ENCODE measurements at places on chromosomes 1 and 21.

DNA sequence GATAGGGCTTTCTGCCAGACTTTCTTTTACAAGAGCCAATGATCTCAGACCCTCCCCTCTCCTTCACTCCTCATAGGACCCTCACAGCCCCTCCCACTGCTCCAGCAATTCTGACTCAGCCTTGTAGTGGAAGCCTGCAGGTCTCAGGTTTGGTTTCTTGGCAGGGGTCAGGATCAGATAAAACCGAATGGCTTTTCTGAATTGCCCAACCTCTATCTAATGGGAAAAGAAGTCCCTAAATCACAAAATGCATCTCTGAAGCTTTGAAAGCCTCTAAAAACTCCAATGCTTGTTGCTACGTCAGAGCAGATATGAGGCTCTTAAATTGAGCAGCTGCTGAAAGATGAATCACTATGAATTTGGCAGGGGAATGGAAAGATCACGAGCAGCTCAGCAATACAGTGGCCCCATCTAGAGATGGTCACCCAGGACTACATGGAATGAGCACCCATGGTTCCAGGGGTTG is 74.5 kb downstream of the NID1 start:
- no peak for DNase-seq

DNA sequence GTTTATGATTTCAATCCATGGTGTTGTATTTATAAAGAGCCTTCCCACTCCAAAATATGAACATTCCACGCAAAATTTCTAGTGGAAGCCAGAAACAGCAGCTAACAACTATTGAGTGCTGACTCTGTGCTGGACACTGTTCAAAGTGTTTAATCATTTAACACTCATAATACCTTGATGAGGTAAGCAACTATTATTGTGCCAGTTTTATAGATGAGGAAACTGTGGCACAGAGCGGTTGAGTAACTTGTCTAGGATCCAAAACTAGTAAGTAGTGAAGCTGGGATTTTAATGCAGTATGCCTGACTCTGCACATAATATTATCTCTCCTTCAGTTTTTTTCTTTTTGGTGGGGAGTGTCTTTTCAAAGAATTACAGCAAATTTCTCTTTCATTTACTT is 228.3 kb downstream of the SLC35F3 start:
- DNase-seq: no peak

DNA sequence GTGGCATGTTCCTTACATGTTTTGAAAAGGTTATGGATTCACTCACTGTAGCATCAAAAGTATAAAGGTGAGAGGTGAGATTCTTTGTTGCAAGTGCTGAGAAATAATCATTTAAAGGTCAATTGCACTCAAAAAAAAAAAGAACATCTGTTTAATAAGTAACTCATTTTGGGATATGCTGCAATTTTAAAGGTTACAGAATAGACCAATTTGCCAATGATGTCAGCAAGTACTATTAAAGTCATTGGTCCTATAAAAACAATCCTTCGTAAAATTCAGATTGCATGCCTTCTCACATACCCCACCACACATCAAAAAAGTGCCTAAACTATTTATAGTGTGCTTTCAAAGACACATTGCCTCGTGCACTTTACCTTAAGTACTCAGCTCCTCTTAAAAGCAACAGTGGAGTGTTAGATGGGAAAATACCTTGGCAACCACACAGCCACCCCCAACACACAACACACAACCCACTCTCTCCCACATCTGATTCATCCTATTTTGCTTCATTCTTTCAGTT is 218.2 kb upstream of the ADGRL2 start:
- no peak for DNase-seq

DNA sequence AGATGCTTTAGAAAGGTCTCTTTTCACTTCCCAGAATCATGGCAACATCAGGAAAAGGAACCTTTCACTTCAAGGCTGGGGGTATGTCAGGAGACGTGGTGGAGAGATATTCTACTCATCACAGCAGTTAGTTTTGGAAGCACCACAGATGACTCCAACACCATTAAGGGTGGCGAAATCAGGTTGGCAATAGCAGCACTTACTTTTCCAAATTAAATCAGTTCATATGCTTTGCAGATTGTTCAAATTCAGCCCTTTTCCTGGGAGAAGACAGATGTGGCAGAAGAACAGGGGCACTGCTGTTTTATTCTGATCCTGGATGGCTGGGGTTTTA is 79.0 kb downstream of the RUNX1 start:
- no peak for DNase-seq

GRCh38 chr1:94863919-94864318 is 43.8 kb downstream of the SLC44A3 start:
- no peak for DNase-seq

DNA sequence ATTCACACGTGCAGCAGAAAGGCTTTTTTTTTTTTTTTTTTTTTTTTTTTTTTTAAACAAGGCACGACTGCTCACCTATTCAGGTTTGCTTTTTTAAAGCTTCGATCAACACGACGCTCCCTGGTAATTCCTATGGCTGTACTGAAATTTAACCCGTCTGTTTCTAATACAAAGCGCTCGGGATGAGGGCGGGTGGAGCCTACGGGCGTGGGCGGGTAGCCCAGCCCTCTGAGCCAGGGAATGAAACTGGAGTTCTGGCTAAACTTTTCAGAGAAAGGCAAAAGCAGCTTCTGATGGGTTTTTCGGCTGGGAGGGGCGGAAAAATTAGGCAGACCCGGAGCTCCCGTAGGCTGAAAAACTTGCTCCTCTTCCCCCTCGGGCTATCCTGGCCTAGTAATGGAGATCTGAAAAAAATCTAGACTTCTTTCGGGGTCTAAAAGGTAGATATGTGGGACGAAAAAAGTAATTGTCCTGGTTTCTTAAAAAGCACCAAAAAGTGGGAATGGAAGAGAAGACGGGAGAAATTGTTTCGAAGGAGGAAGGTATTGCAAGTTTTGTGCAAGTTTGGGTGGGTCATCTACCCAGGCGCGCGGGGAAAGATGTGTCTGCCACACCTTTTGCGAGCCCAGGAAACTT is 7.4 kb downstream of the NR5A2 start:
- DNase-seq: no peak

DNA sequence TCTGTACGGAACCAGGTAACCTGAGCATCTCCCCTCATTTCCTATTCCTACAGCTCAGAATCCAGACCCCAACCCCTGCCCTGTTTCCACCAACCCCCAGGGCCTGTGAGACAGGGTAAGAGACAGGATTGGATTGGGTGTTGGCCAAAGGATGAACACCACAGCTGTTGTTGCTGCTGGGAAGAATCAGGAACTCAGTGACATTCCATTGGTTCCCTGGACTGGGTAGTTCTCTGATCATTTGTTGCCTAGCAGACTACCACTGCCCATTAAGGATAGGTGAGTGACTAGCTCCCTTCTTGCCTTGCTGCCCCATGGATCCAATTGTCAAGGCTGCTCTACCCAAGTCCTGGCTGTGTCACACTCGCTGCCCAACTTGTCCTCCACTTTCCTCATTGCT is 10.0 kb downstream of the NCSTN start:
- DNase-seq: no peak

DNA sequence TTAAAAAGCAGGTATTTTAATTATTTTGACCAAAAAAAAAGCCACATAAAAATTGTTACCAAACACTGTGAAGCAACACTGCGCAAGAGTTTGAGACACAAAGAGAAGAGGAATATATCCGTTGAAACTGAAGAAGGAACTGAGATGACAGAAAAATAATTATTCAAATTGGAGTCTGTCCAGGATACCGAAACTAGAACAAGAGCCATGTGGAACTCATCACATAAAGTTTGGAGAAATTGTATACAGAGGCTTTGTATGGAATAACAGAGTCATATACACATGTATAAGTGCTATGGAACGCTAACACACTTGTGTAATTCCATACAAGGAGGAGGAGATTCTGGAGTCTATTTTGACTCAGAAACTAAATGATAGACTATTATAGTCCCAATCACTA is 675.1 kb upstream of the ADGRL2 start:
- no peak for DNase-seq

- peak; percentile 79 for DNase-seq
Observed at GRCh38 chr21:29024474-29025327, at the start of gene USP16. USP16 (plus strand) TSS chr21:29024668; CDS start chr21:29027914, 3,246 bp downstream.

- no peak for DNase-seq
Observed at GRCh38 chr21:35478161-35479064, 429.3 kb upstream of the RUNX1 start.

- DNase-seq: no peak
Observed at GRCh38 chr1:16334655-16335340, 17.5 kb downstream of the FBXO42 start.

- DNase-seq: no peak
Observed at GRCh38 chr1:27563591-27564471, 40.1 kb downstream of the AHDC1 start.

DNA sequence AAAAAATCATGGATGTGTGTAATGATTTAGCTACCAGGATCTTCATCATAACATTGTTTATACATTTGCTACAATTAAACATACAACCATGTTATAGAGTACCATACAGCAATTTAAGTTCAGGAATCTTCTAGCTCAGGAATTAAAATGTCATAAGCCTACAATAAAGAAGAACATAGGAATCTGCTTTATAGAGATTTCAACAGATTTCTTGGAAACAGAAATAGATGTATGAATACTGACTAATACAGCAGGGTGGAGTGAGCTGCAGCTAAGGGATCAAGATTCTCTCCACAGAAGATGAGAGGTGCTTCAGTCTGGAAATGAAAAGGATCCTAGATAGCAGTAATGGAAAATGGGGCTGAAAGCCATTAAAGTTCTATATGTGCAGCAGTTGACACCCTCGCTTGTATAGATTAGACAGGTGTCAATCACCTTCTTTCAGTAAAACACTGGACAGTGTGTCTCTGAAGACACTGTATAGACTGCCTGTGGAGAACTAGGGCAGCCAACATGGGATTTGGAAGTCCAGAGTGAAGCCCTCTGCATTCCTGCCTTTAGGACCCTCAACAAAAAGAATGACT is 73.9 kb downstream of the DNTTIP2 start:
- no peak for DNase-seq

GRCh38 chr1:238264951-238265350 is 374.2 kb upstream of the ZP4 start:
- DNase-seq: no peak

- DNase-seq: peak; percentile 2
Observed at GRCh38 chr1:164092603-164093353, 466.2 kb upstream of the PBX1 start.

GRCh38 chr1:116942344-116942743 is 32.6 kb downstream of the PTGFRN start:
- no peak for DNase-seq

- DNase-seq: no peak
Observed at GRCh38 chr1:178341261-178341956, 155.4 kb downstream of the CLEC20A start.

DNA sequence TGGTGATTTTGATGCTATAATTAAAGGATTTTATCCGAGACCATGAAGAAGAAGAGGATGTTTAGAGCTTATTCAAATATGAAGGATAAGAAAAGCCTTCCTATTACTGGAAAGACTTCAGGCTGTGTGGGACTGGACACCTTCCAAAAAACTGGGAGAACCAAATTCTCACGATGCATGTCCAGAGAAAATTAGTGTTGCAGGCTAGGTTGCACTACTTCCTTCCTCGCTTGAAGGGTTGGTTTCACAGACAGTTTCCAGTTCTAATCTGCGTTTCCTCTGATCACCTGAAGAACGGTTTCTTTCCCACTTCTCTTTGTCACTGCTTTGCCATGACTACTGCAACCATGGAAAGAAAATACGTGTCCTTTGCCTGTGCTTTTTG is 2.0 kb downstream of the MTARC2 start:
- no peak for DNase-seq

GRCh38 chr1:220045356-220046051 is 801 bp downstream of the EPRS1 start:
- no peak for DNase-seq

- DNase-seq: no peak
Observed at GRCh38 chr1:53270107-53270506, 31.8 kb upstream of the MAGOH start.

- no peak for DNase-seq
Observed at GRCh38 chr1:187110351-187110750, 281.6 kb downstream of the PLA2G4A start.
